ENCODE measurements at places on chromosomes 7 and 10. TPM values are rescaled to one million over a fixed set of nuclear protein-coding genes. Genes with fewer than 3 reads are reported as not detected.
A peak's percentile ranks its signal among the peaks of the same experiment; 100 is the strongest.

The AGAP9 gene
- 5.3 TPM for total RNA-seq

The HOXA9 gene
- not detected for total RNA-seq

The KAZALD1 gene
- total RNA-seq = 1.9 TPM

- no peaks in the 10 kb centered on the region for H3K27me3 ChIP-seq
- H3K36me3 ChIP-seq = peaks cover 4% of the 10 kb centered on the region
- H3K27ac ChIP-seq = no peak overlapping the region
- H3K4me3 ChIP-seq = no peak overlapping the region
- peaks cover 4% of the 10 kb centered on the region for H3K4me1 ChIP-seq
Observed at GRCh38 chr7:117186218-117187010, 136.4 kb downstream of the WNT2 start.

DNA sequence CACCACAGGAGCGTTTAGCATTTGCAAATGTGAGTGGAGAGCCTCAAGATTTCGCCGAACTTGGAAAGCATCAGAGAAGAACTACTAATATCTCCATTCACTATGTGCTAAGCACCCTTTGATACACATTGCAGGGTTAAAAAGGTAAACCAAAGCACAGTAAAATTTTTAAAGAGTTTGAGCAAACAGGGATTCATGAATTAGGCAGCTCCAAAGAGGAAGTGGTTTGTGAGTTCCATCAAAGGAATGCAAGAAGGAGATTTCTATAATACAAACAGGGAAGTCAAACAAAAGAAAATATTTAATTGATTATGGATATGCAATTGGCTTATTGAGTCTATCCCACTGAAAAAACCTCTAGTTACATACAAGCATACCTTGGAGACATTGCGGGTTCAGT is 81.1 kb upstream of the TMEM72 start:
- H3K27me3 ChIP-seq = peaks cover 4% of the 10 kb centered on the region
- H3K4me3 ChIP-seq = no peak overlapping the region
- no peak overlapping the region for H3K27ac ChIP-seq
- H3K4me1 ChIP-seq = no peaks in the 10 kb centered on the region
- DNase-seq = no peak
- no peaks in the 10 kb centered on the region for H3K36me3 ChIP-seq

DNA sequence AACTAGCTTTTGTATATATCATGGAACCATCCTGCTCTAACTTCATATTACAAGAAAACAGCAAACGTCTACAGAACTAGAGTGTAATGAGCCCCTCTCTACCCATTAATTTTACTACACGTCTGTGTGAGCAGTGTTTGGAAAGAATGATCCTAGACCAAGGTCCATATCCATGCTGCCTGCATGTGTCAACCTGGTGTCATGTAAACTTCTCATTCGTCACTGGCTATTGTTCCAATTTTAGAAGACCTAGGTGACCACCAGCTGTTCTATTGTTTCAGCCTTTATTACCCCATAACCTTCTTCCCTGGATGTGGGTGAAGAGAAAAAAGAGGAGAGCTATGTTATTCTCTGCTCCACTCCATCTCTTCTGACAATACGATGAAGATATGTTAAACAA is 77.1 kb downstream of the CREM start:
- no peaks in the 10 kb centered on the region for H3K27me3 ChIP-seq
- no peak for DNase-seq
- peaks cover 17% of the 10 kb centered on the region for H3K36me3 ChIP-seq
- no peak overlapping the region for H3K4me3 ChIP-seq
- H3K27ac ChIP-seq = no peak overlapping the region

The CFAP46 gene
- 0.19 TPM for total RNA-seq

- peaks cover 21% of the 10 kb centered on the region for H3K4me1 ChIP-seq
- no peaks in the 10 kb centered on the region for H3K36me3 ChIP-seq
- no peak for DNase-seq
Observed at GRCh38 chr10:543131-543530, 146.3 kb downstream of the DIP2C start.

DNA sequence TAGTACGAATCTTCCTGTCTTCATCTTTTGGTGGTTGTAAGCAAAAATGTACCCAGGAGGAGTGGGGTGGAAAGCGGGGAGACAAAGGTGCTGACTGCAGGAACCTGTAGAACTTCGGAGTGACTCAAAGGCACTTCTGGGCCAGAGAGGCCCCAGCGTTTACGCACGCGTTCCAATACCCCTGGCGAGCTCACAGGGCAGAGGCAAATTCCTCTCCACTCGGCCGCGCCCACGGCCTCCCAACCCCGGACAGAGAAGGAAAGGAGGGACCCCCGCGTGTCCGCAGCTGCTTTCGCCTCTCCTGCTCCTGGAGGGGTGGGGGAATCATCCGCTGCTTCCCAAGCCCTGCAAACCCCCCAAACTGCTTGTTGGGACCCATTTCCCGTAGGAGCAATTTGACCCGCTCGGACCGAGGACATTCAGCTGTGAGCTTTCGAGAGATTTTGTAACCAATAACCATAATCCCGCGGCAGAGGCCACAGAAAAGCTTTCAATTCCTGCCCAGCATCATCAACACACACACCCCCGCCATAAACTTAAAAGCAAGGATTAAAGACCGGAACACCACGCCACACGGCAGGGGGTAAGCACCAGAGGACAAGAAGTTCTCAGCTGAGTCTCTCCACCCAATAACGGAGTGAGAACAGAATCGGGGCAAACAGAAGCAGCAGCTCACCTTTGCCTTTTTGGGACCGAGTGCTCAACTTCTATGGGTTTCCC is 2.3 kb downstream of the IGF2BP3 start:
- H3K27ac ChIP-seq = peak overlapping the region; percentile 53
- H3K27me3 ChIP-seq = peaks cover 77% of the 10 kb centered on the region
- peak overlapping the region; percentile 76 for H3K4me3 ChIP-seq
- H3K4me1 ChIP-seq = peaks cover 24% of the 10 kb centered on the region

All from natural killer cell treated with Interleukin-12 subunit alpha and Interleukin-12 subunit beta and Interleukin-15 and Interleukin-18, amount 100 ng/mL, for 72 hours (primary cell).